A549 treated with Mapracorat at 1 μM for 4 hours (cell line): ENCODE measurements at places on chromosomes 5 and 9. TPM values are rescaled to one million over a fixed set of nuclear protein-coding genes. Genes with fewer than 3 reads are reported as not detected.

The ADCY2 gene
- total RNA-seq, result not detected in 5 replicates

The NUTM2G gene
- not detected in 5 replicates for total RNA-seq

The SPARC gene
- total RNA-seq, result 15.1 to 25.0 TPM (median 18.8 TPM) in 5 replicates

The SMIM23 gene
- not detected in 5 replicates for total RNA-seq

The PCDHGC4 gene
- total RNA-seq, result not detected in 5 replicates

The ARSI gene
- total RNA-seq, result 26.6 to 42.1 TPM (median 38.1 TPM) in 5 replicates

The SLC9A3 gene
- 1.9 to 2.8 TPM (median 2.1 TPM) in 5 replicates for total RNA-seq

The RAB3C gene
- total RNA-seq, result not detected in 5 replicates

The ANKRD18B gene
- total RNA-seq, result 3.7 to 6.8 TPM (median 6.4 TPM) in 5 replicates

The PCDHGA3 gene
- not detected in 5 replicates for total RNA-seq

The NR5A1 gene
- 0.06 to 0.23 TPM (median 0.15 TPM) in 3 of 5 replicates, not detected in the others for total RNA-seq

The NR2F1 gene
- 4.0 to 5.9 TPM (median 4.7 TPM) in 5 replicates for total RNA-seq

The SPINK6 gene
- 0.45 to 1.1 TPM (median 0.57 TPM) in 5 replicates for total RNA-seq

The PCDH12 gene
- 0.01 to 0.11 TPM (median 0.02 TPM) in 3 of 5 replicates, not detected in the others for total RNA-seq

The PROB1 gene
- total RNA-seq, result 0.15 to 0.29 TPM (median 0.22 TPM) in 5 replicates

The ANKRD34B gene
- total RNA-seq, result 0.04 to 0.16 TPM (median 0.09 TPM) in 4 of 5 replicates, not detected in the other

The SGCD gene
- total RNA-seq, result 3.4 to 4.8 TPM (median 4.6 TPM) in 5 replicates

The UBQLN1 gene
- total RNA-seq, result 98.1 to 114 TPM (median 109 TPM) in 5 replicates

The PCBD2 gene
- total RNA-seq, result 9.5 to 11.9 TPM (median 10.6 TPM) in 5 replicates

The PIP5KL1 gene
- total RNA-seq, result 1.0 to 3.5 TPM (median 1.6 TPM) in 5 replicates

The RAPGEF1 gene
- total RNA-seq, result 34.3 to 53.4 TPM (median 46.1 TPM) in 5 replicates

The SKIC3 gene
- total RNA-seq, result 18.4 to 24.7 TPM (median 22.7 TPM) in 5 replicates

The LCN15 gene
- total RNA-seq, result not detected in 5 replicates

The EMB gene
- 5.1 to 6.9 TPM (median 6.3 TPM) in 5 replicates for total RNA-seq

The FOXD4 gene
- total RNA-seq, result 0.26 to 0.46 TPM (median 0.42 TPM) in 5 replicates

The TAF11L11 gene
- total RNA-seq, result 0.11 to 0.15 TPM in 2 of 5 replicates, not detected in the others

The PCDHGA10 gene
- total RNA-seq, result 0.02 to 0.03 TPM in 2 of 5 replicates, not detected in the others

The PCDHGA5 gene
- total RNA-seq, result 0.09 to 0.17 TPM (median 0.14 TPM) in 5 replicates
